ENCODE measurements at places on chromosomes 7 and 10.

DNA sequence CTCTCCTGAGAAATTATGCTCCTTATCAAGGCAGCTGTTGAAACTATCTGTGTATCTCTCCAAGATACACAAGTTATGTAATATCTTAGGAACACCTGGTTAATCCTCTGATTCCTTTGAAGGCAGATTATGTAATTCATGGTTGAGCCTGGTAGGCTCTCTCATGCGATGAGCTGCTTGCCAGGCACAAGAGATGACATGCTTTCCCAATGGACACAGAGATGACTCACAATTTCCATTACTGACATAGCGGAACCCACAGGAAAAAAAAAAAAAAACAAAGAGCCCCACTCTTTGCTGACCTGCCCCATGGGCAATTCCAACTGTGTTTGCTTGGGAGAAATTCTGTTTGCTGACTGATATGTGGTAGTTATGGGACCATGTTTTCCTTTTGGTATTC lies 736.4 kb upstream of the PHF14 start:
- DNase-seq, result peak; percentile 14

GRCh38 chr7:139370301-139370942 lies 10.7 kb downstream of the LUC7L2 start:
- DNase-seq, result no peak

- peak; percentile 24 for DNase-seq
These were observed 23.3 kb downstream of the AVL9 start for GRCh38 chr7:32518534-32519140.

- no peak for DNase-seq
These were observed 497.7 kb downstream of the ARL4A start for GRCh38 chr7:13185139-13185538.

GRCh38 chr10:132593900-132594876 lies 56.6 kb downstream of the INPP5A start:
- DNase-seq, result no peak

DNA sequence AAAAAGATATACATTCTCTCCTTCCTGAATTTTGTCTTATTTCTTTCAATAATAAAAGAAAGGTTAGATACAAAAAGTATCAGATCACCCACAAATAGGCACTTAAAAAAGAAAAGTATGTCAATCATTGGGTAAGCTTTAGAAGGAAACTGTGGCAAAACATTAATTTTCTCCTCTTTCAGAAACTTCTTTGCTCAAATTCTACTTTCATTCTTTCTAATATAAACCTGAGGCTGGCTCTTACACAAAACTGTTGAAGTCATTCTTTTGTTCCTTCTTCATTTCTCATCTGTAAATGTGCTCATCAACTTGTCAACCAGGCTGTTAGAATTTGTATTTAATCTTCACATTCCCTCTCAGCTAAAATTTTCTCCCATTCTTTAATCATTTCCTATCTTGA lies 124.6 kb downstream of the LRRN3 start:
- no peak for DNase-seq

GRCh38 chr7:136528329-136528728 lies 340.1 kb upstream of the CHRM2 start:
- DNase-seq, result no peak

- no peak for DNase-seq
These were observed 44.4 kb downstream of the SCD start for GRCh38 chr10:100391163-100392002.

Data from tongue (tissue), 3 donors.